ENCODE measurements at places on chromosomes 5 and 9.

DNA sequence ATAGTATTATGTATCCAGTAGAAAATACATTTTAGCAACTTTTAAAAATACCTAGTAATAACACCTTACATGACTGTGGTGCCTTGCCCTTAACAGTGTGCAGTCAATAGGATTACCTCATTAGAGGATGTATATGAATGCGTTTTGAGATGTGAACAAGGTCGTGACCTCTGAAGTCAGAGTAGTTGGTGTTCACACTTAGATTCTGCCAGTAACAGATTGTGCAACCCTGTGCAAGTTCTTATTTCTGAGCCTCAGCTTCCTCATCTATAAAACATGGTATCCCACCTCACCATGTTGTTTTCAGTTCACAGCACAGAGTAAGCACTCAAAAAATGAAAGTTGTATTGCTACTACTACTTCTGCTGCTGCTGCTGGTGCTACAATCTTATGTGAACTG, 347.3 kb downstream of the KDM4C start:
- no peak for DNase-seq

DNA sequence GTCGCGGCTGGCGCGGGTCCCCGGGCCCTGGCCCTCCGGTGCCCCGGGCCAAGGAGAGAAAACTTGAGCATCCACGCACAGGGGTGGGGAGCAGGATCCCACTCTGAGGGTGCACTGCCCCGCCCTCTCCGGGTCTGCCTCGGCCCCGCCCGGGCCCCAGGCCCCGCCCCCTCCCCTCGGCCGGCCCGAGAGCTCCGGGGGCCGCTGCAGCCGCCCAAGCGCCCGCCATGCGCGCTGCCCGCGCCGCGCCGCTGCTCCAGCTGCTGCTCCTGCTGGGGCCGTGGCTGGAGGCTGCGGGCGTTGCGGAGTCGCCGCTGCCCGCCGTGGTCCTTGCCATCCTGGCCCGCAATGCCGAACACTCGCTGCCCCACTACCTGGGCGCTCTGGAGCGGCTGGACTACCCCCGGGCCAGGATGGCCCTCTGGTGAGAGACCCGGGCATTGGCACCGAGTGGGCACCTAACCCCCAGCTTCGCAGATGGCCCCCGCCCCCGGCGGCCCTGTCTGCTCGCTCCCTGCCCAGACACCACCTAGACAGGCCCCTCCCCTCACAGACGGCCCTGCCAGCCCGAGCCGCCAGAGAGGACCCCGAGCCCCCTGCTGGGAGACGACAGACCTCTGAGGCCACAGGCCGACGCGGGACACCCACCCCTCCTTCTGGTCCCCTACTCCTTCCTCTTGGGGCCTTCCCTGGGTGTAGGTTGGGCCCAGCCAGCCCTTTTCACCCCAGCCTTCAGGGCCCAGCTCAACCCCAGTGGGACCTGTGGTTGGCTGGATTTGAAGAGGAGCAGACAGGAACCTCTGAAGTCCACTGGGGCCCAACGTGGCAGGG, at the start of gene CERCAM:
Gene CERCAM, plus strand, starts transcription at position 207 of the 831 bp plus-strand sequence. Its CDS starts 21 bp downstream, at position 228.
- DNase-seq = peak; percentile 23

DNA sequence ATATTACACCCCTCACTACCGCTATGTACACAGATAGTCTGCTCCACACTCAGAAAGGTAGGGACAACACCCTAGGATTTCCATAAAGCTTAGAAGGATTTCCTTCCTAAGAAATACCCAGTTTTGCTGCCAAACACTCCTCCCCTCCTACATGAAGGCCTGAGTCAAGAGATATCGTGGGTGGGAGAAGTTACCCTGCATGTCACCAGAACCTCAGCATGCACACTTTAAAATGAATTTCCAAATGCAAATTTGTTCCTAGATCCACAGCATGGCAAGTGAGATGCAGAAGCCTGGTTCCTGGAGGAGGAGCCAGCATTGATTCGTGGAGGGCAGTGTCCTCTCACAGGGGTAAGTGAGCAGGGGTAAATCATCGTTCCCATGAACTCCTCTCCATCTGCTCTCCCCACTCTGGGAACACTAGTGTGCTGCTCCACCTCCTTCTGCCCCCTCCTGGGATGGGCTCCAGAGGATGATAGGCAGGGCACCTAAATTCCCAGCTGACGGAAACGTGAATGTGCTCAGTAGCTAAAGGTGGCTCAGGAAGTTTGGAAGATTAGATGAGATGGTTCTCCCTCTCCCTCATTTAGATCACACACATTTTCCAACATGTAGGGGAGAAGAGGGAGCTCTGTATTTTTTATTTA, 76.7 kb downstream of the PDE4D start:
- no peak for DNase-seq

DNA sequence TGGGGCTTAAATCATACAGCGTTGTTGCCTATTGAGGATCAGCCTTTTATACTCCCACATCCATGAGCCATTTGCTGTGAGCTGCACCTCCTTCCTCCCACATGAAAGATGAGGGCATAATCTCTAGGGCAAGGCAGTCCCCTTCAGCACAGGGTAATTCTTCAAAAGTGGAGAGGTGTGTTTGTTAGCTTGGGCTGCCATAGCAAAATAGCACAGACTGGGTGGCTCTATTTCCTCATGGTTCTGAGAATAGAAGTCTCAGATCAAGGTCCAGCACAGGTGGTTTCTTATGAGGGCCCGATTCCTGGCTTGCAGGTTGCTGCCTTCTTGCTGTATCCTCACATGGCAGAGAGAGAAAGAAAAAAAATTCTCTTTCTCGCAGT, 121.8 kb upstream of the SLC12A2 start:
- no peak for DNase-seq

GRCh38 chr5:139842321-139842720, 46.7 kb downstream of the PSD2 start:
- DNase-seq = no peak

GRCh38 chr5:141824717-141825116, 53.5 kb downstream of the PCDH1 start:
- no peak for DNase-seq

- no peak for DNase-seq
Observed at GRCh38 chr9:98176391-98177259, 15.8 kb downstream of the CORO2A start.

- DNase-seq = no peak
Observed at GRCh38 chr5:71719063-71719964, at the start of gene CARTPT. TSS of gene CARTPT (plus strand) at chr5:71719275. CDS start at chr5:71719294, 19 bp downstream.

GRCh38 chr9:35814106-35814840, 569 bp downstream of the HINT2 start:
- peak; percentile 21 for DNase-seq

DNA sequence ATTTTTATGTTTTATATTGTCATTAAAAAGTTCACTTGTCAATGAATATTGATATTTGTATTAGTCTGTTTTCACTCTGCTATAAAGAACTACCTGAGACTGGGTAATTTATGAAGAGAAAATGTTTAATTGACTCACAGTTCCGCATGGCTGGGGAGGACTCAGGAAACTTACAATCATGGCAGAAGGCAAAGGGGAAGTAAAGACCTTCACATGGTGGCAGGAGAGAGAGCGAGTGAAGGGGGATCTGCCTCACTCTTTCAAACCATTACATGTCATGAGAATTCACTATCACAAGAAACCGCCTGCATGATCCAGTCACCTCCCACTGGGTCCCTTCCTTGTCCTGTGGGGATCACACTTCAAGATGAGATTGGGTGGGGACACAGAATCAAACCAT, 27.4 kb downstream of the SRD5A1 start:
- no peak for DNase-seq

DNA sequence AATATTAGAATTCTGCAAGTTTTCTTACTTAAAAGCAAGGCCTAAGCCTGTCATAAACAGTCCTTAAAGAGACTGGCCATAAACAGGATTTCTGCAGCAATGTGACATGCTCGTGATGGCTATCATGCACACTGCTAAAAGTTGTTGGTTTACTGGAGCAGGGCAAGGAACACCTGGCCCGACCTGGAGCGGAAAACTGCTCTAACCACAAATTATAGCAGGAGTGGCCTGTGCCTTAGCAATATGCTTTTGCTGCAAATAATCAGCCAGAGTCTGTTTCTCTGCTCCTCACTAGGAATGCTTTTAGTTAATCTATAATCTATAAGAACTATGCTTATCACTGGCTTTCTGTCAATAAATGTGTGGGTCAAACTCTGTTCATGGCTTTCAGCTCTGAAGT, 322.9 kb upstream of the RPS23 start:
- DNase-seq = no peak

DNA sequence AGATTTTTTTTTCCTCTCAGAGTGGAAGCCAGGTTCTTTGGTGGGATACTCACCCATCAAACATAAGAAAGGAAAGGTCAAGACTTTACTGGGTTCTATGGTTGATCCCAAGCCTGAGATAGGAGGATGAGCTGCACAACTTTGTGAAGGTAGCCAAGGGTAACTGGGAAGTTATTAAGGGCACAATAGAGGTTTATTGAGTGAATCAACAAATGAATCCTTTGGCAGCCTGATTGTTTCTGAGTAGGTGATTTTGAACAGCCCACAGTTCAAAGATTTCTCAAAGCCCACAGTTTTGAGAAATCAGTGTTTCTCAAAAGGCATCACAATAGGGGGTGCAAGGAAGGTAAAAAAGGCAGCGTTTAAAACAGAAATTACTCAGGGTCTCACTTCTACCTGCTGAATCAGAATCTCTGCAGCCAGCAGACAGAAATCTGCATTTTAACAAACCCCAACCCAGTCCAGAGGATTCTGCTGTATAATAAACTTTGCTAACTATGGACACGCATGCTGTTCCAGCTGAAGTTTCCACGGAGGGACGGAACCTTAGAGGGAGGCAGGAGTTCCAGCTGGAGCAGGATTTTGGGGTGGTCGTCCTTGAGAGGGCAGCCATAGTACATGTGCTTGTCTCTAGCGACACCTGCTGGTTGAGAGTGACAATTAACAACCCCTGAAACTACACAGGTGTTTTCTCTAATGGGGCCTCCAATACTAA, 32.7 kb upstream of the FSD1L start:
- peak; percentile 58 for DNase-seq

GRCh38 chr5:44691802-44692201, 116.9 kb upstream of the MRPS30 start:
- DNase-seq = no peak

DNA sequence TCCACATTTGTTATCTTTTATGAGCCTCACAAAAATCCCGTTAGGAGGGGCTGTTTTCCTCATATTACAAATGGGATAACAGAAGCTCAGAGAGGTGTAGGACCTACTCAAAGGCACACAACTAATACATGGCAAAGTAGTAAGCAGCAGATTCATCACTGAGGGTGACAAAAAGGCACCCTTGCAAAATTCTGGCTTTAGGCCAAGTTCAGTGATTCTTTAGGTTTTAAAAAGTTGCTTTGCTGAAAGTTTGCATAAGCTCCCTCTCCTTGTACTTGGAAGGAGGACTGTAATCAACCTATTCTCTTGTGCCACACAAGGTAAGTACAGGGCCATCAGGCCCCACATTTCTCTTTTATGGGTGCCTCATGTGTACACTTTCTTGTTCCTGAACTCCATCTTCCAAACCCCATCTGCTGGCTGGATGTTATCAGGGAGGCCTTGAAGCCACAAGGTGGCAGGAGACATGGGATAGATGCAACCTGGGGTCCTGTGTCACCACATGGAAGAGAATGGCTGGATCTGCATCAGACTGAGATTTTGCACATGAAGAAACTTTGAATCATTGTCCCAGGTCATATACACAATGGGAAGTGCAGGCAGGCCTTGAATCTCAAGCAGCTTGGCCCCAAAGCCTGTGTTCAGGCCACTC, 311.6 kb downstream of the MSX2 start:
- DNase-seq = no peak

DNA sequence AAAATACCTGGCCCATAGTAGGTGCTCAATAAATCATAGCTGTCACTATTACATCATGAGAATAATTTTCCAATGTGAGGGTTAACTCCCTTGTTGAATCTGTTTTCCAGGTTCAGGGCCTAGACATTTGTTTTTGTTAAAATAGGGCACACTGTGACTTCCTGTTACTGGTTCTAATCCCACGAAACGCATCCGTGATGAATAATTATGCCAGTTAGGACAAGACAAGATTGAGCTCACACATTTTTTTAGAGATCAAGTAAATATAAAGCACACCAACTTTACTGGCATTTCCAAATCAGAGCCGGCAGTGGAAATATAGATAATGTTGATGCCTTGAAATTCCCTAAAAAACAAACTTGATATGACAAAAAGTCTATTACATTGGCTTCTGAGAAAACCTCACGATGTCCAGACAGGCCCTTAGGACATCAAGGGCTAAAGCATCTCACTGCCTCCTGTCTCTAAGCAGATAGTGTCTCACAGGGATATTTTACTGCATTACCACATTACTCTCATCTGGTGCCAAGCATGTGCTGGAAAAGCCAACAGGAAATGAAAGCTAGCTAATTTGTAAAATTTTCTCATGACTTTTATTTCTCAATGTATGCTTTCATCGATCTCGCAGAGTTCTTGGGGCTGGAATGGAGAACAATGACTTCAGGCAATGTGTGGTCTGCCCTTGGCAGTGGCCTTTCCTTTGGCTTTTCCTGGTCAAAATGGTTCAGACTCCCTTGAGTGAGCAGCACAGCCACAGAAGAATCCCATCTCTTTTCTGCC, 414.3 kb upstream of the PAPPA start:
- no peak for DNase-seq

GRCh38 chr5:134565791-134566740, 40.6 kb downstream of the JADE2 start:
- no peak for DNase-seq

DNA sequence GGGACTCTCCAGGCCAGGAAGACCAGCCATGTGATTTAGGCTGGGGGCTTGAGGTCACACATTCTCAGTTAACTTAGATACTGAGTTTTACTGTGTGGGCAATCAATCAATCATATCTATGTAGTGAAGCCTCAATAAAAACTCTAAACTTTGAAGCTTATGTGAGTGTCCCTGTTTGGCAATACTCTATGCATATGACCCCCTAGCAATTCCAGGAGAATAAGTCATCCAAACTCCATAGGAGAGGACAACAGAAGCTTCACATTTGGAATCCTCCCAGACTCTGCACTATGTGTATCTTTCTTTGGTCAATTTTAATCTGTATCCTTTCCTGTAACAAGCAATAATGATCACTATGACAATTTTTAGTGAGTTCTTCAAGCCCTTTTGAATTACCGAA, 216.8 kb upstream of the RGMB start:
- DNase-seq = no peak

DNA sequence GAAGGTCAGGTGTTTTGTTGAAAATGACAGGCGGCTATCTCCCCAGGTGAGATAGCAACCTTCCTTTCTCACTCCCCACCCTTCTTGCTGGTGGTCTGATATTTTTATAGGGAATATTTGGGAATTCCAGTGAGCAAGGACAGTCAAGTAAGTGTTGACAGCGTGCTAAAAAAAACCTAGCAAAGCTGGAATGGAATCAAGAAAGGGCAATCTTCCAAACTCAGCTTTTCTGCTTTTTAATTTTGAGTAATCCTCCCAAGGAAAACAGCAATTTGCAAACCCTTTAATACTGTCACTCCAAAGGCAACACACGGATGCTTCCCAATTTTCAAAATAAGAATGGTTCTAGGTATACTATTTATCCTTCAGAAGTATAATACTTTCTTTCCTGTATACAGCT, 143.7 kb upstream of the PCA3 start:
- DNase-seq = no peak

- no peak for DNase-seq
Observed at GRCh38 chr9:70085241-70085640, 41.6 kb downstream of the MAMDC2 start.
